ENCODE measurements at places on chromosomes 1 and 21. TPM values are rescaled to one million over a fixed set of nuclear protein-coding genes. Genes with fewer than 3 reads are reported as not detected.

INTS3 gene
- polyA plus RNA-seq, result 45.5 TPM

ZNF683 gene
- not detected for polyA plus RNA-seq

PDZK1 gene
- 1.1 TPM for polyA plus RNA-seq

LCE2C gene
- not detected for polyA plus RNA-seq

- DNase-seq, result peak; percentile 33
Measured at GRCh38 chr1:241323514-241324195, 33.4 kb downstream of the RGS7 start.

DNA sequence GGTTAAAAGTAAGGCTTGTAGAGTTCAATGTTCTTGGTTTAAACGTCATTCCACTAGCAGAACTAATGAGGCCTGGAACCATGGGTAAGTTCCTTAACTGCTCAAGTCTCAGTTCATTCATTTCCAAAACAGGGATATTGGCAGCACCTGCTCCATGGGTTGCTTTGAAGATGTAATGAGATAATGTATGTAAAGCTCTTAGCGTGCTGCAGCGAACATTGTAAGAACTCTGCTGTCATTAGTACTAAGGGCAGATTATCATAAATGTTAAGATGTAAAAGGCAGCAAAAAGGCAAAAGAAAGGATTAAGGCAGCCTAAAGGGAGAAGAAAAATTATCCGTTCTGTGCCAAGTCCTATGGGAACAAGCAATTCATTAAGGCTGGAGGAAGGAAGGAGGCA is 129.1 kb upstream of the NGF start:
- DNase-seq, result no peak

DNA sequence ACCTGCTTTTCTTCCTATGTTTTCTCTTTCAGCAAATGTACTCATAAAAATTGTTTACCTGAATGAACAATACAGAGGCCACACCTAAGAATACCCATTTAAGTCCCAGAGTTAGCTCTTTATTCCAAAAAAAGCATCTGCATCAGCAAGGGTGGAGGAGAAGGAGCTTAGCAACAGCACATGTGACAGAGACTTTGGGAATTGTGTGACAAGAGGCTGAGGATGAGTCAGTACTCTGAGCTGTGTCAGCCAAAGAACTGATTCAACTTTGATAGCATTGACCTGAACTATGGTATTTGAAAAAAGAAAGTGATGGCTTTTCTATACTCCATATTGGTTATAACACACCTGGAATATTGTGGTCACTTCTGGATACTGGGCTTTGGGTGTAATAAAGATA is 162.7 kb downstream of the ZNF648 start:
- no peak for DNase-seq

- DNase-seq, result no peak
Measured at GRCh38 chr1:42282024-42282579, 52.9 kb downstream of the FOXJ3 start.

DNA sequence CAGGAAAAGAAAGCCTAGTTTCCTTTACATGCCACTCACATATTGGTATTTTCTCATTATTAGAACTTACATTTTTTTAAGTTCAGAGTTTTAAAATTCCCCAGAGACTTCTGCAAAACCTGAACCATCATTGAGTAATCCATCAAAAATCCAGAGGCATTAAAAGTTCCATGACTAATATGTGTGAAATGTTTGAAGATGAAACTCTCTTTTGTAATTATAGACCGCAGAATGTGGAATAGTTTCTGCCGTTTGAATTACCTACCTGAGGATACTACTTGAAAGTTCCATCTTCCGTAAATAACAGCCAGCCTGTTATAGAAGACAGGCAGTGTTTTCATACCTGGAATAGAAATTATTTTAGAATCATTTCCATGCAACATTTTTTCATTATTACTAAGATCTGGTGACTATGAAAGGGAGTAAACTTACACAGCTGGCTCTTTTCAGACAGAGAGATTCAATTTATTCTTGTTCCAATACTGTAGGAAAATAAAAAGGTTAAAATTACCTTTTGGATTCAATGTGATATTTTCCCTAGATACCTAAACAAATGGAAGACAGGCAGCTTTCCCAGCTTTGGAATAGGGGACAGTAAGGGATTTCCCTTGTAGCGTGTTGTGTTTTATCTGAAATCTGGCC is 131.4 kb downstream of the ST6GALNAC5 start:
- DNase-seq, result peak; percentile 39

GRCh38 chr1:186845576-186846210 is 16.9 kb downstream of the PLA2G4A start:
- DNase-seq, result peak; percentile 20

DNA sequence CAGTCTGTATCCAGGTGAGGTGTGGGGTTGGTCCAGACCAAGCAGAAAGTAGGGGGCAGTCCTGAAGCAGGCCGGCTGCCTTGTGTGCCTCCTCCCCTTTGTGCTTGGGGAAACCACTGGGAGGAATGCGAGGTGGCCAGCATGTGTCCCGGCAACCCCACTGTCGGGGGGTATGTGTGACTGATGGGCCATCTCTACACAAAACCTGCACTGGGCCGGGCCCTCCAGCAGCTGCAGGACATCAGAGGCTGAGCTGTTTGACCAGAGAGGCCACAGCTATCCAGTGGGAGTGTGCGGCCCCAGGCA is 33.3 kb downstream of the TMEM51 start:
- no peak for DNase-seq

DNA sequence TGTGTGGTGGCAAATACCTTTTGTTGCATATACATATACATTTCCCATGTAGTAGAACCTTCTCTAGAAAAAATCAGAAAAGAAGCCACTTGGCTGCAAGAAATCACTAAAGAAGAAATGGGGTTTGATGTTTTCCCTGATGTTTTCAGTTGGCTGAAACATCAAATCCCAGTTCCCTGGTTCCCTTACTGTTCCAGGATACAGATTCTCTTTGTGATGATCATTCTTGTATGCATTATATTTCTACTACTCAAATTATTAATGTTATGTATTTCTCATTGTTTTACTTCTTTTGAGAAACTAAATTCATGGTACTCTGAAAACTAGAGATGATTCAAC is 7.6 kb downstream of the RNU1-2 start:
- no peak for DNase-seq

GRCh38 chr21:46157396-46157986 is 2.1 kb upstream of the FTCD start:
- no peak for DNase-seq

- no peak for DNase-seq
Measured at GRCh38 chr1:12094180-12094579, 31.1 kb downstream of the TNFRSF8 start.

GRCh38 chr1:932776-933602 is 9.3 kb downstream of the SAMD11 start:
- no peak for DNase-seq

DNA sequence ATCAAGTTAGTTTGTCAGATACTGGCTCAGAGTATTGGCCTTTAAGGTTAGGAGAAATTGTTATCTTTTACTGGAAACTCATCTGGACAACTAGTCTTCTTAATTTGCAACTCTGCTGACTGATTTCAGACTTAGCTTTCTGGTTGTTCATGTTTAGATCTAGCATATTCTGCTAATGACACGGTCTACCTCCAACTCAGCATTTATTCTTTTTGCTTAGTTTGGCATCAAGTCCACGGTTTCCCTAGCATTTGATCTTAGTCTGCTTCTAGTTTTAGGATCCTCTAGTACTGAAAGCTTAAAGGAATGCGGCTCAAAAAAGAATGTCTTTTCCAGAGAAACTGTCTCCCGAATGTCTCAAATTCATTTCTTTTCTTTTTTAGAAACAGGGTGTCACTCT is 75.6 kb upstream of the SLFNL1 start:
- DNase-seq, result no peak

DNA sequence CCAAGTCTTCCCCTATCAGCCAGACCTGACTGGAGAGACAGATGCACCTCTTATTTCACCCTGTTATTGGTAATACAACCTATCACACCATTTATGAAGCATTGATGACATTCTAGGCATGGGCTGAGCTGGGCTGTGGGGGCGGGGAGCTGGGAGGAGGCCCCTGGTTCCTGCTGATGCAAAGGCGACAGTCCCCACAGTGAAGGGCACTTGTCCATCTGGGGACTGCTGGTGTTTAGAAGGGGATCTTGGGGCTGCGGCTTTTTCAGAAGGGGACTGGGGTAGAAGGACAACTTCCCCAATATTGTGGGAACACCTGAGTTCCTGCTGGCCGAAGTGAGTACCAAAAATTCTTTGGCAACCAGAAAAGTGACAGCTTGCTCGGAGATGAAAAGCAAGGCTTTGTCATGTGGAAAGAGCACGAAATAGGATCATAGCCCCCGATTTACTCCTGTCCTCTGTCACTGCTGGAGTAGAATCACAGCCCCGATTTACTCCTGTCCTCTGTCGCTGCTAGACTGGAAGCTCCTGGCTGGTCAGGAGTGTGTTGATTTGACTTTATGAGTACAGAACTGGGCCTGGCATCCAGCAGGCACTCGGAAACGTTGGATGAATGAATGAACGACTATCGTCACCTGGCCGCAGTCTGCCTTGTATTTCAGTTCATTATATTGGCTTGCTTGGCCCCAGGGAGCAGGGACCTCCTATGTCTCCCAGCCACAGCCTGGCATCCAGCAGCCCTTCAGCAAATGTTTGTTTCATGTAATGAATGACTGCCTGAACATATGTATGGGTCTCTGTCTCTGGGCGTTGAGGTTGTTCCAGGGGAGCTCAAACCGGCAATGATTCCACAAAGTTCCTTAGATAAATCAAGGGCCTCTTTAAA is 16.5 kb upstream of the ETV3L start:
- DNase-seq, result no peak

DNA sequence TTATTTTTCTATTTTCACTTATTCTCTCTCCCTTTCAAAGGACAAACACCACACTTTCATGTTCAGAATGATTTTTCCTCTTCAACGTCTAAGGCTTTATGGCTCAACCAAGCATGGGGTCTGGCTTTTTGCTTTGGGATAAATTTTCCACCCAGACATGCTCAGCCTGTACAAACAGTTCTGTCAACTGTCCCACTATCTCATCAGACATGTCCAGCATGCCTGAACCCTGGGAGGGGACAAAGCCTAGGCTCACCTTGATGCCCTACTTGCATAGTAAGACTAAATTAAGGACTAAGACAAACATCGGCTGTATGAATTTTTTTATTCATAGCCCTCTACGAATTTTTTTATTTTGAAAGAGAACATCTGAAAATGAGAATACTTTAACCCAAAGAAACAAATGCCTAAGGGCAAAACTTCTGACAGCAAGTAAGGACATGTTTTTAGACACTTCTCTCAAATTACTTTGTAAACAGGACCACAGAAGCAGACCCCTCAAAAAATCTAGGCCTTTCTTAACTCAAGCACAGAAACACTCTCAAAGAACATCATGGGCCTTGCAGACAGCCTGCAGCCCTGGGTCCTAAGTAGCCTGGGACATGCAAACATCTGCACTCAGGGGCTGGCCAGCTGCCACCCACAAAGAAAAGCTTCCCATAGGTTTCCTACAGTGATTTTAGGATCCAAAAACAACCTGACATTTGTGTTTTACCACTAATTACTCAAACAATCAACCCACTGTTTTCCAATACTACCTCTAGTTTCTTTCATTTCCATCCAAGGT is 72.3 kb upstream of the PALMD start:
- no peak for DNase-seq

DNA sequence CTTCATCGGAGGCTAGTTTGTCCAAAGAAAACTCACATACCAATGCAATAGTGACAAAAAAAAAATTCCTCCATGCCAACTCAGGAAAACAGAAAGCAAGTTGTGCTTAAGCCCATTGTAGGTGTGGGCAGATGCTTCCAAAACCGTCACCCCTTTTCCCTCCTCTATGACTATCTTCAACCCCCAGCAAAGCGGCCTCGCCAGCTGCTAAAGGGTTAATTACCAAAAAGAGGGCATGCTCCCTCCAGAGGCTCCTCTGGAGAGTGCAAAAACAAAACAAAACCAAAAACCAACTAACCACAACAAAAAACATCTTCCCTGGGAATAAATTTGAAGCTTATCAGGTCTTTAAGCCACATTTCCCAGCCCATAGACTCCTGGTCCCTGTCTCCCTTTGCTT is 1.2 kb downstream of the LMOD1 start:
- DNase-seq, result no peak

DNA sequence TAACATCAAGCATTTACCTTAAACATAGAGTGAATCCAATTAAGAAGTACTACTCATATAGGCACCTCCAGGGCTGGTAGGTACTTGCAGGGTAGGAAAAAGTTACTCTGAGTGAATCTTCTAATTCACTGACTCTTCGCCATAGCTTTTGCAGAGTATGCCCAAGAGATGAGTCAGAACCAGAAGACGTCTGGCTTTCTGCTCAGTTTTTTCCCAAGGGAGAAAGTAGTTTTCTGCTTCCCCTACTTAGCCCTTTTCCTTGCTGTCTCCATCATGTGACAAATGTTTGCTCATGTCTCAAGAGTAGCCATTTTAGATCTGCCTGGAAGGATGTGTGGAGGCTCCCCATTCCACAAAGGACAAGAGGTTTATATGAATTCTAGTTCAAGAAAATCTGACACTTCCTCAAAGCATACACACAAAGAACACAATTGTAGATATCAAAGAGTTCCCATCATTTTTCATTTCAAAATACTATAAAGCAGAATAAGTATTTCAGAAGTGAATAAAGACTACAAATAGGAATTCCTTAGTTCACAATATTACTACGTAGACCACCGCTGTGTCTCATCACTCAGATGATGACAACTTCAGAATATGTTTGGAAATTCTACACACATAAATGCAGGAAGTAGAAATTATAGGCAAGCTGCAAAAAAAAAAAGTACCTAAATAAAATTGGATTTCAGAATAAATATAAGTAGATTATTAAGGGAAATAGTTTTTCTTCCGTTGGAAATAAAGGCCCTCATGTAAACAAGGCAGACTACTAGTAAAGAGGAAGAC is 98.5 kb downstream of the ASH1L start:
- no peak for DNase-seq
